ENCODE measurements at places on chromosomes 5 and 9. TPM values are rescaled to one million over a fixed set of nuclear protein-coding genes. Genes with fewer than 3 reads are reported as not detected.

DNA sequence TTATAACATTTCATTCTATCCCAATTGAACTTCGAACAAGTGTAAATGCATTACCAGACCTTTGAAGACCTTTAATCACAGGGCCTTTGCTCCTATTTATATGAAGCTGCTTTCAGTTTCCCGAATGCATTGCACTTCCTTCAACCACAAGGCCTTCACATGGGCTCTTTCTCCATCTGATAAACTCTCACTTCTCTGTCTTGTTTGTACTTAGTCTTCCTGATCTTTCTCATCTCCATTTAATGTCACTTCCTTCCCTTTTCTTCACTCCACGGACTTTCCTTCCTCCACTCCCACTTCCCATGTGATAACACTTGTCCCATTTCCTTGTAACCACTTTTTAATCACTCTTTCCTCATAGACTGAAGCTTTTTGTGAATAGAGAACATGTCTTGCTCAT is 74.3 kb upstream of the TNC start:
- DNase-seq, result no peak

Gene SUB1
- 367 TPM for polyA plus RNA-seq

- DNase-seq, result no peak
Observed at GRCh38 chr5:81961651-81962440, 10.0 kb upstream of the ATG10 start.

Gene CAST
- polyA plus RNA-seq, result 145 TPM

GRCh38 chr5:81533629-81534405 is 139.9 kb upstream of the ACOT12 start:
- no peak for DNase-seq

Gene TAF11L10
- polyA plus RNA-seq, result not detected

GRCh38 chr5:55638455-55638854 is 73.7 kb downstream of the SLC38A9 start:
- DNase-seq, result no peak

DNA sequence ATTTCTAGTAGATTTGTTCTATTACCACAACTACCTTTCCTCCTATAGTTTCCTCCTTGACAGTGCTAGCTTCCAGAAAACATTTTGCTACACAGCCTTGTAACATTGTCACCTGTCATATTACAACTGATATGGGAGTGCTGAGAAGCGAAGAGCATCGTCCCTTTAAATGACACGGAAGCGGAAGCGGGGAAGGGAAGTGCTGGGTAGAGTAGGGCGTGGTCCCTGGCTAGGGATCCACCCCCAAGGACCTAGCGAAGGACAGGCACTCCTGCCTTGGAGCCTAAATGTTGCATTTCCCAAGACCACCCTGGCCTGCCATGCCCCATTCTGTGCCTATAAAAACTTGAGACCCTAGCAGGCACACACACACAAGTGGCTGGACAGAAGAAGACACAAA is 57.4 kb upstream of the RANBP6 start:
- DNase-seq, result no peak

DNA sequence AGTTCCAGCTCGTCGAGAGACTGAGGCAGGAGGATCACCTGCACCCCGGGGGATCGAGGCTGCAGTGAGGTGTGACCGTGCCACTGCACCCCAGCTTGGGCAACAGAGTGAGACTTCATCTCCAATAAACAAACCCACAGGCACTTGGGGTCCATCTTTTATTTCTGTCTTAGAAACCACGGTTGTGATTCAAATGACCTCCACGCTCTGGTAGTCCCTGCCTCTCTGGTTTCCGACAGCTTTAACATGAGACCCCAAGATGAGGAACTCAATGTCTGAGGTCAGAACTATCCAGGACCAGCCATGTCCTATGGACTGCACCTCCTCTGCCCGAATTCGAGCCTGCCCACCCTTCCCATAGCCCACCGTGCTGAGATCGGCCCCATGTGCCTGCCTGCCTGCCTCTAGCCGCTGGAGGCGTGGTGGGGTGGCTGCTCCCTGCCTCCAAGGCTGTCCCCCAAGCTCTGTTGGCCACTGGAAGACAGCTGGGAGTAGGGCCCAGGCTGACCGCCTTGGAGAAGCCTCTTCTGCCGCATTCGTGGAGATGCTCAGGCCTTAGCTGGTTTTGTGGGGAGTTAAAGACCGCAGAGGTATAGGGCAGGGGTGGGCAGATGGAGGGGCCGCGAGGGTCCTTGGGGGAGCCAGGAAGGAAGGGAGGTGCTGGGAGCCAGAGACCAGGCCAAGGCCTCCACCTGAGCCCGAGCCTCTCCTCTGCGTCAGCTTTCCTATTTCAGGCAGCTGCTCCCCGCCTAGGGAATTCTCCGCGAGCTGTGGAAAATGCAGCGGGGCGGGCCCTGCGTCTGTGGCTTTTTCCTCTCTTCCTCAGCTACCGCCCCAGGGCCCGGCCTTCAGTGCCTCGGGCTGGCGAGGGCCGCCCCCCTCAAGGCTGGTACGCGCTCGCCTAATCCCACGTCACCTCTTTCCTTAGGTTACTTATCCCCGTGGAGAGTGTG is 6.9 kb upstream of the WDR5 start:
- no peak for DNase-seq

DNA sequence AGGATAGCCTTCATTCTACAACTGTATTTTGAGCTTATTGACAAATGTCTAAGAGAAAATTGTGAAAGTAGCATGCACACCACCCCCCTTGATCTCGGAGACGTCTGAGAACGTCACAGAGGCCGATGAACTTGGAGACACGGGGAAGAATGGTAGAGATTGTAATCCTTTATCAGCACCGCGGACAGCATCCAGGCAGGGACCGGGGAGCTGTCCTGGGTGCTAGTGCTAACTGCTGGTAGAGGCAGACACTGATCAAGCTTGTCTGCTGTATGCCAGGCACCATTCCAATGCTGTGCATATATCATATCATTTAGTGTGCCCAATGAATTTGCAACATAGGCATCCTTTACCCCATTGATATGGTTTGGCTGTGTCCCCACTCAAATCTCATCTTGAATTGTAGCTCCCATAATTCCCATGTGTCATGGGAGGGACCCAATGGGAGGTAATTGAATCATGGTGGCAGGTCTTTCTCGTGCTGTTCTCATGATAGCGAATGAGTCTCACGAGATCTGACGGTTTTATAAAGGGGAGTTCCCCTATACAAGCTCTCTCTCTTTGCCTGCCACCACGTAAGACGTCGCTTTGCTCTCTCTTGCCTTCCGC is 98.8 kb downstream of the LHX2 start:
- DNase-seq, result peak; percentile 15

DNA sequence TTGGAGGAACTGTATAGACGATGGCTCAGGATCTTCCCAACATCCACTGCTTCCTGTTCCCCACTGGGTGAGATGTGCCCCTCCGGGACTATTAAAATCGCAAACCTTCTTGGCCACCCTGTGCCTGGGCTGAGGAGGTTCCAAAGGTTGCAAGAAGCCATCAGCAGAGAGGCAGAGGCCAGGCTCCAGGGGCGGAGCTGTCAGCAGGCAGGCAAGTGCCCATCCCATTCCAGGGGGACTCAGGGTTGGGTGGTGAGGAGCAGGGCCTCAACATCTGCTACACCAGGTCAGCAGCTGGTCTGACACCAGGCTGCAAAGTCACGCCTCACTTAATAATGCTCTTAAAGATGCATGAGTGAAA is 2.2 kb downstream of the BTNL3 start:
- no peak for DNase-seq

- DNase-seq, result no peak
Observed at GRCh38 chr5:74392711-74393351, 247.7 kb downstream of the ENC1 start.

DNA sequence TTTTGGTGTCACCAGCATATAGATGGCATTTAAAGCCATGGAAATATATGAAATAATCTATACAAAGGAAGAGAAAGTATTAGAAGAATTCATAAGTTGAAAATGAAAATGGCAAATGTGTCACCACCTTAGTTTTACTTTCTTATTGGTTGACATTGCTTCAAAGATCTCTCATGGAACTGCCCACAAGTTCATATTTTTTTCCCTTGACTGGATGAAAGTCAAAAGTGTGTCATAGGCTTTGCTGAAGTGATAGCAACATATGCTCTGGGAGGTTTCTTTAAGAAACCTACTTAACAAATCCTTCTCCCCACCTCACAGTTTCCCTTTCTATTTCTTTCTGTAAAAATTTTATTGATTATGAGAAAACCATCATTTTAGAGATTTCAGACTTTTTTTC is 127.2 kb downstream of the VPS13A start:
- DNase-seq, result no peak

Gene SLC4A9
- not detected for polyA plus RNA-seq

Gene COMMD10
- 19.1 TPM for polyA plus RNA-seq

DNA sequence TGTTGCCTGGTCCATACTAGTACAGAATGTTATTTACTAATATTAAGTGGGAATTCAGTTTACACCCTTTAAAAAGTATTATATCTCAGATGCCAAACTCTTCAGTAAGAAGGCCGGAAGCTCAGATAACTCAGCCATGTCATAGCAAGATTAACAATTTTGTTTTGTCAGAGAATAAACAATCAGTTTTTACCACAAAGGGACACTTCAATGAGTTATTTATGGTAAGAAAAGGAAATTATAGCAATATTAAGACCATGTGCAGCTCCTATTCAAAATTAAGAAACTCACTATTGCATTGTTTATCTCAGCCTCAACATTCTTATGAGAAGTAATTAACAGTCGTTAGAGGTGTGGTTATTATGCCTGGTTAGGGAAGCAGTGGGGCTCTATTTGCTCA is 13.1 kb upstream of the ARL15 start:
- no peak for DNase-seq

Gene PCDHB12
- polyA plus RNA-seq, result 0.32 TPM

Gene TIGD6
- polyA plus RNA-seq, result 6.5 TPM

Gene MRRF
- 42.9 TPM for polyA plus RNA-seq

Gene IFNA21
- not detected for polyA plus RNA-seq

DNA sequence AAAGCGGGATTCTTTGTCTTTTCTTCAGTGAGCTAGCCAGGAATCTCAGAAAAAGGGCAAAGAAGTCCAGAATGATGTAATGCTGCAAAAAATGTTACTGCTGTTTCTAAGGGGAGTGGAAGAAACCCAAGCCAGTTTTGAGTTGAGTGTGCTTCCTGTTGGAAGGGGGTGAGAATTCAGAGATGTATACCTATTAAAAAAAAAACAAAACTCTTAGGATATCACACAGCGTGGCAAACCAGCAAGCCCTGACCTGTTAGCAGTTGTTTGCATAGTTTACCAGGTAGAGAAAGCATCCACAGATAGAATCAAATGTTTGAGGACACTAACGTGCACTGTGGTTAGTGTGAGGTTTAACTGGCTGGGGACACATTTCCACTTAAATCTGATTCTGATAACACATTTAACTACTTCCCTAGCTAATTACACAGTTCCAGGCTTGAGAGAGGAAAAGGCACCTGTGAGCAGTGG is 11.4 kb downstream of the BASP1 start:
- no peak for DNase-seq

GRCh38 chr5:136636001-136636400 is 270.7 kb upstream of the TRPC7 start:
- no peak for DNase-seq

Gene CA9
- polyA plus RNA-seq, result 1.3 TPM

DNA sequence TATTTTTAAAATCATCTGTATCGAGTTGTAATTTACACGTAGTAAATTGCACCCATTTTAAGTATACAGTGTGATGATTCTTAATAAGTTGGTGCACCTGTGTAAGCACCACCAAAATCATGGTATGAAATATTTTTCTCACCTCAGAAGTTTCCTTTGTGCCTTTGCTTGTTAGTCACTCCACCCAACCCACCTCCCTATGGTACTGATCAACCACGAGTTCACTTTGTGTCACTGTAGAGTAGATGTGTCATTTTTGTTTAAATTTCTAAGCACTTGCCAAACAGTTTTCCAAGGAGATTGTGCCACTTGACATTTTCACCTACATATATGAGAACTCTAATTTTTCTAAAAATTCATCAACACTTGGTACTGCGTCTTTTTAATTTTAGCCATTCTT is 806.5 kb downstream of the TLR4 start:
- DNase-seq, result no peak

Gene PCDHB16
- polyA plus RNA-seq, result 0.66 TPM

GRCh38 chr9:68964102-68964541 is 49.8 kb downstream of the PRKACG start:
- DNase-seq, result no peak

Gene CAMK4
- polyA plus RNA-seq, result 3.2 TPM

DNA sequence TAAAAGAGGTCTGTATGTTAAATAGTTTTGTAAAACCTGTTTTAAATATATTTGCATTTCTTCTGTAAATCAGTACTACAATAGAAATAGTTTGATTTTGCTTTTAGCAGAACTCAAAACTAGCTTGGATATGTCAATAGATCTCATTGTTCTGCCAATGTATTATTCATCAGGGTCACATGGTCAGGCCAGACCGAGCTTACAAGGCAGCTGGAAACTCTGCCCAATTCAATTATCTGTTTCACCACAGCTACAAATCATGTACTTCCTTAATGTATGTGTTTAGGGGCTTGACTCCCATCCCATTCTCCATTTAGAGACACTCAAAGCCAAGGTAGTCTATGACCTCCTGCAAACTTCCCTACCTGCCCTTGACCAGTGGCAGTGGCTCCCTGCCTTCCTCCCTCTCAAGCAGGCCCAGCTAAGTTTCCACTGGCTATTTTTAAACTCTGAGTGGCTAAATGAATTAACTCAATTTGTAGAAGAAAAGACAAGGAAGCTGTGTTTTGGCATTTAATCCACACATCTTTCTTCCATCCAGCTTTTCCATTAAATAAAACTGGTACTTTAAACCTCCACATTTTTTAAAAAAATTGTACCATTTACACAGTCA is 46.4 kb upstream of the SELENOP start:
- no peak for DNase-seq

Gene DNM1
- 17.4 TPM for polyA plus RNA-seq

Gene ELAVL2
- polyA plus RNA-seq, result 0.05 TPM

- DNase-seq, result no peak
Observed at GRCh38 chr5:130720355-130720754, 444.7 kb downstream of the HINT1 start.

DNA sequence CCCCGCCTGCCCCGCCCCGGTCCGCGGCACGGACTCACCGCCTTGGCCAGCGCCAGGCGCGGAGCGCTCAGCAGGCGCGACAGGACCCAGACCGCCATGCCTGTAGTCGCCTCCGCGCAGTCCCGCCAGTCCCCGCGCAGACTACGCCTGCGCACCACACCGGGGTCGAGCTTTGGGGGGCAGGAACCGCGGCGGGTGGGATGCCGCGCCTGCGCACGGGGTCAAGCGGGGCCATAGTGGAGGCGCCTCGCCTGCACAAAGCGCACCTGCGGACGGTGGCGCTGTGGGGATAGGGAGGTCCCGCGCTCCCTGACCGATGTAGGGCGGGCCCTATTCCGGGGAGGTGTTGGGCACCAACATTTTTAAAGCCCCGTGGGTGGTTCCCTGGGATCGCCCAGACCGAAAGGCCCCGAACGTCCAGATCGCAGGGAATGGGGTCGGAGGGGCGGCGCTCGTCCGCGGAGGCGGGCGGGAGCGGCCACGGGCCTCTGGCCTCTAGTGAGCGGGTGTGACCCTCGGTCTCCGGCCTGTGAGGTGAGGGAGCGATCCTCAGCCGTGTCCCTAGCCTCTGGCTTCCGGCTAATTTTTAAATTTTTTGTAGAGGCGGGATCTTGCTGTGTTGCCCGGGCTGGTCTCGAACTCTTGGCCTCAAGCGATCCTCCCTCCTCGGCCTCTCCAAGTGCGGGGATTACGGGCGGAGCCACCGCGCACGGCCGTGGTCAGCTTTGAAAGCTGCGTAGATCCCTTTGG is 70.8 kb upstream of the LPCAT1 start:
- DNase-seq, result no peak

Gene GPX3
- polyA plus RNA-seq, result 3.7 TPM

- no peak for DNase-seq
Observed at GRCh38 chr9:92798358-92798757, 33.7 kb upstream of the BICD2 start.

- no peak for DNase-seq
Observed at GRCh38 chr5:2201421-2201820, 318.7 kb upstream of the IRX4 start.

GRCh38 chr5:5306696-5307095 is 115.8 kb upstream of the ICE1 start:
- no peak for DNase-seq

Gene SNCB
- polyA plus RNA-seq, result 0.20 TPM

Data from AG04450 (cell line).